ENCODE measurements at places on chromosomes 2 and 18.
A peak's percentile ranks its signal among the peaks of the same experiment; 100 is the strongest.

DNA sequence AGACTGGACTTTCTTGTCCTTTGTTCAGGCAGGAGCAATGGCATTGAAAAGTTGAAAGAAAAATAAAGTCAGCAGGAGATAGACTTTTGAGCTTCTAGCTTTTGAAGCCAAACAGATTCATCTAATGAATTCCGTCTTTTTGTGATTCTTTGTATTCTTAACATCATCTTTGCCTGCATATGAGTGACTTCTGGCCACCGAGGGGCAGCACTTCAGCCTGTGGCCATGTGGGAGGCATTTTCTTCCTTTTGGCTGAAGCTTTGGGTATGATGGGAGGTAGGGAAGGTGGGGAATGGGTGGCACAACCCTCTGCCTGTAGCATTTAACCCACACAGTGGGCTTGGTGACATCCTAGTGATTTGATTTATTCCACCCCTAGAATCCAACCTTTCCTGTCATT, 220.6 kb downstream of the SETBP1 start:
- DNase-seq: no peak

- DNase-seq: no peak
These were observed 27.1 kb upstream of the ICOS start for GRCh38 chr2:203909261-203909967.

GRCh38 chr2:67641312-67642045, 244.3 kb downstream of the ETAA1 start:
- DNase-seq: no peak

- DNase-seq: no peak
These were observed 25.8 kb upstream of the TMEM182 start for GRCh38 chr2:102736110-102736409.

- DNase-seq: no peak
These were observed 46.7 kb downstream of the FANCL start for GRCh38 chr2:58194458-58194857.

GRCh38 chr2:104410136-104410535, 443.8 kb upstream of the POU3F3 start:
- DNase-seq: no peak

GRCh38 chr2:161245671-161246070, 62.6 kb upstream of the PSMD14 start:
- no peak for DNase-seq

- no peak for DNase-seq
These were observed 9.1 kb upstream of the MALT1 start for GRCh38 chr18:58662118-58662517.

DNA sequence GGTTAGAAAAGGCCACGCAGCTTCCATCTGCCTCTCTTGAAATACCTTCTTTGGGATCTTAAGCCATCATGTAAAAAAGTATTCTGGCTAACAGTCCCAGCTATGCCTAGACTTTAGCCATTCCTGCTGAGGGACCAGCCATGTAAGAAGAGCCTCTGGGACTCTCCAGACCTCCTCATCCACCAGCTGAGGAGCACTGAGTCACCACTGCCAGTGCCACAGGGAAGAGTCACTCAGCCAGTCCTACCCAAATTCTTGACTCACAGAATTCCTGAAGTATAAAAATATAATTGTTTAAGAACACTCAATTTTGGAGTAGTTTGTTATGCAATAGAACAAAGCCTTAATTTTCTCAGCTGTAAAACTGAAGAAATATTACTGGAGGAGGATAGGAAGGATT, 436.7 kb downstream of the ZEB2 start:
- DNase-seq: no peak

DNA sequence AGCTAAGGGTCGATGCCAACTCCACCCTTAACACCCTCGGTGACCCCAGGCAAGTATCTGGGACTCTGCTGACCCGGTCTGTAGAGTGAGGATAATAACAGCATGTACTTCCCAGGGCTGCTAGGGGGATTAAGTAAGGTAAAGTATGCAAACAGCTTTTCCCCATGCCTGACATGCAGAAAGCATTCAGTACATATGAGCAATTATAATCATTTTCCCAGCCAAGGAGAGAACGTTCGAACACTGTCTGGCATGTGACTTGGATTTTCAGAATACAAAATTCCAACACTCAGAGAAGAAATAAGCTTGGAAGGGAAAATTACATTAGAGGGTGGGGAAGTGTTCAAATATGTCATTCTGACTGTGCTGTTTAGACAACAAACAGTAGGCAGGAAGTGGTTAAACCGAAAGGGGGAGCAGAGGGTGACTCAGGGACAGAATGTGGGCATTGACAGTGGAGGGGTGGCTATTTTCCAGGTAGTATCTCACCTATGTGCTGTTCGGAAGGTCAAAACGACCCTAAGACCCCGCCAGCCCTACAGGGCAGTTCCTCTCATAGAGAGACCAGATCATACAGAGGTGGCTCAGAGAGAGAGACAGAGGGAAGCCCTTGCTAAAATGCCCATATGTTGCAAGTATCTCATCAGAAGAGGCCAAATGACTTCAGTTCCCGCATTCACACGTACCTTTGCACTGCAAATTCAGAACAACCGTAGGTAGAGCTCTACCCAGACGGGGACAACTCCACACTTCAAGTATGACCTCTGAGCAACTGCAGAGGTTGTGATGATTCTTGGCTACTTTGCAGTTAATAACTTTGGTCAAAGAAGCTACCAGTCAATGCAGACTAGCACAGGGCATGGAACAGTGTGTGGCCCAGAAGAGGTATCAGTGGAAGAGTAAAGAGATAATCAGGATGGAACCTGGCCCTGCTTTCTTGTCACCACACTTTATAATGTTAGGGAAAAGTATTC, 14.8 kb downstream of the ASPRV1 start:
- peak; percentile 30 for DNase-seq

DNA sequence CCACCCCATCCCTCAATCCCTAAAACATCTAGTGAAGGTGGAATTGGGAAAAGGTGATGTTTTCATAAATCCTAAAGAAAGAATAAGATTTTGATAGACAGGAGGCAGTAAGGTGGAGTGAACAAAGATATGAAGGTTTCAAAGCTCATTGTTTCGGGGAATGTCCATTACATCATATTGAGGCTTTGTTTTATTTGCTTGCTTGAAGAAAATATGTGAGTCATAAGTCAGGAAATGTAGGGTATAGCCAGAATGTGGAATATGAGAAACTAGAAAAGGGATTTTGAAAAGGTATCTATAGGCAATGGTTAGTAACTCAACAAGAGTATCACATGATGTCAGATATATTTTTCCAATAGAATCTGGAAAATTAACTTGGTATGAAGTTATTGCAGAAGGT, 1178.5 kb upstream of the ACVR2A start:
- no peak for DNase-seq

- DNase-seq: no peak
These were observed 324.3 kb upstream of the PKDCC start for GRCh38 chr2:41723526-41723925.

DNA sequence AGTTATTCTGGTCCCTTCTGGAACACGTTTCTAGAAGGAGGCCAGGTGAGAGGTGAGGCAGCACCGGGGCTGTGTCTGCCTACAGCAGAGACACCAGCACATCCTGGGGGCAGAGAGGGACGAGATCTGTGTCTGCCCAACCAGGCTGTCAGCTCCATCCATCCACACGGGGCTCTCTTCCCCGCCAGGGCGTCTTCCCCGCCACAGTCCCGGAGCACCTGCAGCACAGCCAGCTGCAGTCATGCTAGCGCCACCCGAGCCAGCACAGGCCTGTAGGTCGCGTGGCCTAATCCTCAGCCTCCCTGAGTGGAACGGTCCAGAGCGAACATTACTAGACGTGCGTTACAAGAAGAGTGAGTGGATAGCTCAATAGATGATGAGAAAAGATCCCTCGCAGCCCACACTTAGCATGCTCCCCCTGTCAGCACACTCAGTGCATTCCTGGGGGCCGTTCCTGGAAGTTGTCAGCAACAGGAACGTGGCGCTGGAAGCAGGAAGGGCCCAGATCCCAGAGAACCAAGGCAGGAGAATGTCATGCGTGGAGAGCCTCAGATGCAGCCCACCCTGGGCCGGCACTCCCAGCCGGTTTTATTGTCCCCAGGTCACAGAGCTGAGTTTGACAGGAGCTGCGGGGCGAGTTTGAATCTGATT, 179.0 kb downstream of the TWIST2 start:
- DNase-seq: no peak

- DNase-seq: no peak
These were observed 89.9 kb downstream of the ACSL3 start for GRCh38 chr2:222950638-222951285.

DNA sequence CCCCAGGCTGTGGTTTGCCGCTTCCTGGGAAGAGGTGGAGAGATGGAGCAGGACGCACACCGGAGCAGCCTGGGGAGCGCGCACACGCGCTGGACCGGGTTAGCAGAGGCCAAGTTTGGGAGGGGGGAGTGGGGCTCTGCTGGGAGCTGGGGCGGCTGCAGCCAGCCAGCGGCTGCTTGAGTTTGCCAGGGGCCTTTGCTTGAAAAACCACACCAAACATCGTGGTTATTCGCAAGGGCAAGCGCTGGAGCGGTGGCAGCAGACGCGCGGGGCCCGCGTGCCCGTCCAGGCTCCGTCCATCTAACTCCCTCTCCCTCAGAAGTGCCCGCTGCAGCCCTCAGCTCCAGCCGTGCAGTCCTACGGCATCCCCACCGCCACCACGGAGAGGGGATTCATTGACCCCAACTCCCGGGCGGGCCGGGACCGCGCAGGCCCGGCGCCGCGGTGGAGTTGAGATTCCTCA, 4.6 kb downstream of the PTGR3 start:
- no peak for DNase-seq

- DNase-seq: no peak
These were observed 235.4 kb downstream of the CELF4 start for GRCh38 chr18:37330173-37330572.

- no peak for DNase-seq
These were observed 105.8 kb upstream of the LRRTM1 start for GRCh38 chr2:80410346-80410745.

DNA sequence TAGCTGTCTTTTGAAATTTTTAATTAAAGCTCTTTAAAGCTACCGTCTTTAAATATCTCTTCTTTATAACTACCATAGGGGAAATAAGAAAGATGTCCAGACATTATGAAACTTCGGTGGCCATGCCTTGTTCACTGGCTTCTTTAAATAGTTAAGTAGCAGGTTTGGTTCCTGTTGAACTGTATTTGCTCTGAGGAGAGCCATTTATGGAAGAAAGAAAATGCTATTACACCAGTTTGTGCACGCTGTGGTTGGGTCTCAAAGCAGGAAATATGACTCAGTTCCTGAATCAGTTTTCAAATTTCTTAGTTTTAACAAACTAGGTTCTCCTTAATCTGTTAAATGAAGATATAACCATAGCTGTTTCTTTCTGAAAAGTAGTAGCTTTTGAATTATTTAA, 12.2 kb downstream of the ARPC2 start:
- no peak for DNase-seq

DNA sequence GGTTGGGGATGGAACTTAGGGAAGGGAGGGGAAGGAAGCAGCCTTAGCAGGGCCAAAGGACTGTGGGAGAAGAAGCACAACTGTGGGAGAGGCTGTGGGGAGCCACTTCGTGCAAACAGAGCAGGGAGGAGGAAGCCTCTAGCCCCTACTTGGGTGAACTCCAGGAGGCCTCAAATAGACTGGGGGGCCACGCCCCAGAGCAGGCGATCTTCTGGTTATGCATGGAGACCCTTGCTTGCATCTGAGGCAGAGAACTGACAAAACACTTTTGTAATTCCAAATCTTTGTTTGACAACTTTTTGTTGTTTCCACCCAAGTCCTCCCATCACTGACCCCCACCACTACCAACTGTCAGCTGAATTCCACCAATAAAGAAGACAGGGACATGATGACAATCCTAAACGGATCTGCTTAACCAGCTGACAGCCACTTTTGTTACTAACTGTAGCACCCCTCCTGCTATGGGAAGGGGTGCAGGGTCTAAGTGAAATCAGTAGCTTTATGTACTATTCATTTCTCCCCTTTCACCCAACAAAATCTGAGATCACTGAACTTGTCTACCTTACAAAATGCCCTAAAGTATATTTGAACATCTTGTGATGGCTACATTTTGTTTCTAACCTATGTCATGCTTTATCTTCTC, 80.5 kb upstream of the CPO start:
- no peak for DNase-seq

GRCh38 chr18:6604573-6604941, 125.0 kb upstream of the ARHGAP28 start:
- DNase-seq: no peak

- DNase-seq: no peak
These were observed 23.2 kb upstream of the NPC1 start for GRCh38 chr18:23609390-23610023.

- DNase-seq: no peak
These were observed 39.2 kb downstream of the CRIM1 start for GRCh38 chr2:36394804-36395203.

DNA sequence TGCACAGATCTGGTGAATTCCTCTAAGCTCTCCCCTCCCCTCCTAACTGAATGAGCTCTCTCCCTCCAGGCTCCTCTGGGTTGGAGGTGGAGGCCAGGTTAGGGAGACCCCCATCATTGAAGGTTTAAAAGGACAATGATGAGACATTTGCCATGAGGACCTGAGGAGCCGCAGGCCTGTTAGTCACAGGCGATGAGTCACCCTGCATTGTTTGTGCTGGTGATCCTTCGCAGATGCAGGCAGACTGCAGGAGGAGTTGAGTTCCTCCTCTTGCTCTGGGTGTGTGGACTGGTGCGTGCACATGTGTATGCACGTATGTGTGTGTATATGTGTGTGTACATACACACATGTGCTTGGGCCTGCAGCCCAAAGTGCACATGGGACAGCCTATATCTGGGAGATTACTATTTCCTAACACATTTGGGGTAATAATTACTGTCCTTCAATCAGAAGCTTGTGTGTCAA, 42.0 kb downstream of the MCFD2 start:
- DNase-seq: no peak

DNA sequence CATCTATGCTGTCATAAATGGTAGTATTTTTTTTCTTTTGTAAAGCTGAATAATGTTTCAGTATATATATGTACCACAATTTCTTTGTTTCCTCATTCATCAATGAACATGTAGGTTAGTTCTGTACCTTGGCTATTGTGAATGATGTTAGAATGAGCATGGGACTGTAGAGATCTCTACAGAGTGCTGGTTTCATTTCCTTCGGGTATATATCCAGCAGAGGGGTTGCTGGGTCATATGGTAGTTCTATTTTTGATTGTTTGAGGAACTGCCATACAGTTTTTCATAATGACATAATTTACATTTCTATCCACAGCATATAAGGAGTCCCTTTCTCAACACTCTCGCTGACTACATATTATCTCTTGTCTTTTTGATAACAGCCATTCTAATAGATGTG, 243.5 kb downstream of the CDH7 start:
- no peak for DNase-seq

All from stimulated activated CD8-positive, alpha-beta memory T cell treated with anti-CD3 and anti-CD28 coated beads, Interleukin-7, amount 100 ng/mL, for 1 hour (primary cell).